ENCODE measurements at places on chromosomes 2 and 18. TPM values are rescaled to one million over a fixed set of nuclear protein-coding genes. Genes with fewer than 3 reads are reported as not detected.

The CDH2 gene
- total RNA-seq = 60.1 TPM

The ASPRV1 gene
- 0.25 TPM for total RNA-seq

The TWIST2 gene
- total RNA-seq = 8.2 TPM

The RIT2 gene
- total RNA-seq = not detected

The FEV gene
- not detected for total RNA-seq

The AP1S3 gene
- total RNA-seq = 28.6 TPM

The ESCO1 gene
- total RNA-seq = 9.3 TPM

The STON1 gene
- 0.39 TPM for total RNA-seq

The ERMN gene
- not detected for total RNA-seq

The CNGA3 gene
- total RNA-seq = not detected
